ENCODE measurements at places on chromosomes 2 and 18.

DNA sequence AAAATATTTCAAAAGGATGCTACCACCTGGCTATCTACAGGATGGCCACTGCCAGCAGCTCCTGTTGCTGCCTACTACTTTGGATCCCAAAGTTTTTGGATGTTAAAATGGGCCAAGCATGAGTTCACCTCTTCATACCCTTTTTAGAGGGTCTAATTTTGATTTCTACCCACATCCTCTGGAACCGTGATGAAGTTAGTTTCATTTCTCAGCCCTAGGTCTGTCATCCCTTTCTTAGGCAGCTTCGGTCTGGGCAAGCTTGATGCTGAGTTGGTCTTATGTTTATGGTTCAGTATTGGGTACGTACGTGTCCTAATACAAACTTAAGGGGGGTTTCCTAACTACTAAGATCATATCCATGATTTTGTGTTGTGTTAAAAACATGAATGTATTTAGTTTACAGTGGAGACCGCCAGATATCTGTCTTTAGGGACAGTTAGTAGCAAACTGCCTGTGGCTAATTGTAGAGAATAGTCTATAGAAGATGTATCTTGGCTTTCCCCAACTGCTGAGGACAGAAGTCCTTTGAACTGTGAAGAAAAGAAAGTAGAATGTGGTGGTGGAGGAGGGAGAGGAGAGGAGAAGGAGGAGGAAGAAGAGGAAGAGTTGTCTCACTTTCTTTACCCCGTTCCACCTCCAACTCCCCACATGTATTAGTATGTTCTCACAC is 184.9 kb downstream of the UBE2E3 start:
- no peak for DNase-seq

GRCh38 chr2:218993345-218994315 is at the start of gene CRYBA2:
Gene CRYBA2, minus strand, starts transcription at chr2:218993422. Its CDS starts 246 bp downstream, at chr2:218993176.
- no peak for DNase-seq

- no peak for DNase-seq
Observed at GRCh38 chr2:109342930-109343329, 213.9 kb downstream of the SH3RF3 start.

- DNase-seq: no peak
Observed at GRCh38 chr18:29644276-29644675, 1398.3 kb downstream of the DSC3 start.

- no peak for DNase-seq
Observed at GRCh38 chr2:18940184-18940583, 350.8 kb upstream of the NT5C1B start.

DNA sequence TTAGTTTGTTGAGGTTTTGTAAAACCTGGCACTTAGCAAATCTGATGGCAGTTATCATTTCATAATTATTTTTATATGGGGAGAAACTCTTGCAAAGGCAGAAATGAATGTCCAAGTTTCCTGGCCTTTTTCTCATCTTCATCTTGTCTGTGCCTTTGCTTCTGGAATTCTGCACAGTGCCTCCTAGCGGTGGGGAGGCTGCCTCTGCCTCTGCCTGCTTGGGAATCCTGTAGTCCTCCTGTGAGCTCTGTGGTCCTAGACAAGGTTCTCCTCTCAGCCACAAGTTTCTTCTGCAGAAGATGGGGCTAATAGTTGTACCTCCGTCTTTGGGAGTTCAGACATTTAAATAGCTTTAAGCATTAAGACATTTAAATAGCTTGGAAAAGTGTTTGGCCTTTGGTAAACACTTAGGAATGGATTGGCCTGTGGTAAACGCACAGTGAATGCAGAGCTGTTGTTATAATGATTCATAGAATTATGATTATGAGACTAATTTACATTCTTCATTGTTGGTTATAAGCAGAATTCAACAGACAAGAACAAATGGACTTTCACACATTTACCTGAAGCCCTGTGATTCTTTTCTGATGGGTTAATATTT is 101.2 kb downstream of the ZNF236 start:
- no peak for DNase-seq

All from NCI-H2029 treated with DMSO at 0.1 percent for 48 hours (cell line).